H4 (cell line): ENCODE measurements at places on chromosomes 1 and 21.
A peak's percentile ranks its signal among the peaks of the same experiment; 100 is the strongest.

GRCh38 chr1:42979896-42980800, 21.5 kb upstream of the SLC2A1 start:
- no peak for DNase-seq

DNA sequence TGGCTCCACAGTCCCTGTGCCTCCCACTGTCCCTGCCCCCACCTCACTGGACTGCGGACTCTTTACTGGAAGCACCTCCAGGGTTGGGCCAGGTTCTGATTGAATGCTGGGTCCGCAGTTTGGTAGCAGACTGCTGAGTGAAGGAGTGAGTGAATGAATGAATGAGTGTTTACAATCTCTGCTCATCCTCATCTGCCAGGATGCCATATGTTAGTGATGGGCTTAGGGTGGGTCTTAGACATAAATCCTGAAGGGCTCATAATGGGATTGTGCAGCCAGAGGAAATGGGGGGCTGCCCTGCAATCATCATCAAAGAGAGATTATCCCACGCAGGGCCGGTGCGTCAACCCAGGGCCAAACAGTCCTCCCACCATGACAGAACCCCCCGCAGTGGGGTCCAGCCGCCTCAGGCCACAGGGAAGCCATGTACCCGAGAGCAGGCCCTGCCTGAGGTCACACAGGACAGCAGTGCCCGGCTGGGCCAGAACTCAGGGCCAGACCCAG, 26.1 kb downstream of the SLC1A7 start:
- DNase-seq = no peak

DNA sequence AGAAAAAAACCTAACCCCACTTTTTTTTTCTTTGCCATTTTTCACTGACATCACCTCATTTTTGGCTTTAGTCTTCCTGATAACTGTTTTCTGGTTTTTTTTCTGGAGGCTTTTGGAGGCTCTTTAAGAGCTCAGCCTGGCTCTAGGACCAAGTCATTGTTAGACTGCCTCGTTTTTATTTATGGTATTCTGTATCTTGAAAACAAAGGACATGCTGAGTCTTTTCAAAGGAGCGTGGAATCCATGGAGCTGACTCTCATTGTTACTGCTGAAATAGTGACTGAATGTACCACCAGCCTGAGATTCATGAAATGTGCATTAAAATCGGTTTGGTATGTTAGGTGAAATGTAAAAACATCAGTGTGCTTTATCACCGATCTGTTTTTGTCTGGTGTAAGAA, 28.0 kb downstream of the RASAL2 start:
- no peak for DNase-seq

- no peak for DNase-seq
Observed at GRCh38 chr1:13830616-13831280, 130.8 kb downstream of the PRDM2 start.

DNA sequence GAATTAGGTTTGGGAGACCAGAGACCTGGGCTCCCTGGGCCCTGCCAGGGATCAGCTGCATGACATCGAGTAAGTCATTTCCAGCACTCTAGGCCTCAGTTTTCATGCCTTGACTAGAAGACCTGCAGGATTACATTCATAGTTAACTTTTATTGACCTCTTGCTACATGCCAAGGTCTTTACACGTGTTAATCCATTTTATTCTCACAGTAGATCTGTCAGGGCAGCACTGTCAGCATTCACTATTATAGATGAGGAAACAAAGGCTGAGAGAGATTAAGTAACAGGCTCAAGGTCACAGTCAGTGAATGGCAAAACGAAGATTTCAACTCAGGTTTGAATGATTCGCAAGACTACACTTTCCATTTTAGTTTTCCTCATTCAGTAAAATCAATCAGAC, 37.0 kb downstream of the PGM1 start:
- DNase-seq = no peak

- no peak for DNase-seq
Observed at GRCh38 chr1:65255035-65255655, 54.2 kb upstream of the DNAJC6 start.

DNA sequence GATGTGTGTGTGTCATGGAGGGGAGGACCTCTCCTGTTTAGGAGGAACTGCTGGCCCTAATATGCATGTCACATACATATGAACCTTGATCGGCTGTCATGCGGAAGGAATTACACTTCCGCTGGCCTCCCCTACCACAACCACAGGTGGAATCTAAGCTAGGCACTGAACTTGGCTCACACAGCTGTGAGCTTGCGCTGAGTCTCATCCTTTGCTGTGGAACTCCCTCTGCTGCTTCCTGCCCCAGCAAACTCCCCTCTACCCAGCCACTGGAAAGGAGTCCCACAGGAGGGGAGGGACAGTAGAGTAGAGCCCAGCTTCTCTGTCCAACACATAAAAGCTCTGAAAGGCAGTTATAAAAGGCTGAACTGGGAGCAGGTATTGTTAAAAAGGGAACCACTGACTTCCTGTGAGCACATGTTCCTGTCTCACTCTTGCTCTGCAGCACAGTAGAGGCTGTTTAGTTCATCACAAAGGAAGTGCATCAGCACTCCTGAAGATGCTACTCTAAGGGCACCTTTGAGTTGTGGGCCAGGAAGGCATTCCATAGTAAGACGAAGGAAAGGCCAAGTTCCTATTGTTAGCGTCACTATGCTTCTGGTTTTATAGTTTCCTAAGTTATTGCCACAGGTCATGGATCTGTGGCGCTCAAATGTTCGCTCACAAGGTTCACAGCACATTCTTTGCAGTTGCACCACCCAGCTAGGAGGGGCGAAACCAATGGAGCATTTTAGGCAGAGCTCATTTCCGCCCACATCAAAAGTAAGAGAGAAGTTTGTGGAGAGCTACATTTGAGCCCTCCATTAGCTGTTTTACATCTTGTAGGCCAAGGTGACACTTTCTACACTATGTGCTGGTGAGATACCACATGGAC, 17.7 kb upstream of the PTPRC start:
- no peak for DNase-seq

GRCh38 chr1:246566813-246567645, 773 bp downstream of the CNST start:
- peak; percentile 19 for DNase-seq

DNA sequence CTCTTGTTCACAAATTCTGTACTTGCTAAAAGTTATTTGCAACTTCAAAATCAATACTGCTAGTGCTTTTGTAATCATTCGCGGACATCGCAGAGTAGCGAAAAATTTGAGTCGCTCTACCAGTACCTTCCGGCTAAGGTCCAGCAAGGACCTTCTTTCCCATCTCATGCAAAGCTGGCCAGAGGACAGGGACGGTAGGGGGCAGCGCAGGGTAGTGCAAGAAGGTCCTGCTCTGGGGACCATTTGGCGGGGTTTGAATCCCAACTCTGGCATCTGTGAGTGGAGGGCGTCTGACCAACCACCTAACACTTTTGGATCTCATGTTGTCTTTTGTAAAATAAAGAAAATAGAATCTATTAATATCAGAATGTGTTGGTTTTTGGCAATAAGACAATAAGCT, 258.3 kb downstream of the SPATA17 start:
- DNase-seq = no peak

DNA sequence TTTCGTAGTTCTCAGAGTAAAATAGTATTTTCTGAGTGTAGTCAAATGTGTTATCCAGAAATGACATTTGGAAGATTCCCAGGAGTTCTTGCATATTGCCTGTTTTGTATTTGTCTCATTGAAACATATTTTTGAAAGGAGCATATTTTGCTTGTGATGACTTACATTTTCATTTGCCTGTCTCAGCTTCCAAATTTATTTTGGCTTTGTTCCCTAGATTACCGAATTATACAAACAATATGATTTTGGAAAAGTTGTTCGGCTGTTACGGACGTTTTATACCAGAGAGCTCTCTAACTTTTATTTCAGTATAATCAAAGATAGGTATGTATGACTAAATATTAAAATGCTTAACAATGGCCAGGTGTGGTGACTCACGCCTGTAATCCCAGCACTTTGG, 46.0 kb downstream of the IARS2 start:
- DNase-seq = no peak

DNA sequence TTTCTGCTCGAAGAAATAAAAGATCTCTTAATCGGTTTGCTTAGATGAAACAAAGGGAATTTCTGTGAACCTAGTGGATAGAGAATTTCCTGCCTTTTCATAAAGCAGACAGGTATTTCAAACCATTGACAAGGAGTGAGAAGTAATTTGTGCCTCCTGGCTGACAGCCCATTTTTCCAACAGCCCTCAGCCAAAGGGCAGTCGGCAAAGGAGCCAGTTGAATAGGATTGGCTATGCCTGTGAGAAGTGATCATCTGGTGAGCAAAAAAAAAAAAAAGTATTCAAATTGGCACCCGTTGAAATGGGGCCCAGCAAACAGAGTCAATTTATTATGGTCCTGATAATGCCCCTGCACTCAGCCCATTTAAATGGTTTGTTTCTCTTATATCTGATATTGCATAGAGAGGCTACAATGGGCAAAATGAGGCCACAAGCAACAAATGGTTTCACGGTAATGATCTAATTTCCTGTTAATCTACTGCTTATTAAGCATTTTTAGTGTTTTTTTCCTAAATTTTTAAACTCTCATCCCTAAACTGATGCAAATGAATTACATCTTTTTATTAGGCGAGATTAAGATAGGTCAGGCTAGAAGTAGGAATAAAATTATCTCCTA, 477.5 kb downstream of the NUF2 start:
- no peak for DNase-seq

DNA sequence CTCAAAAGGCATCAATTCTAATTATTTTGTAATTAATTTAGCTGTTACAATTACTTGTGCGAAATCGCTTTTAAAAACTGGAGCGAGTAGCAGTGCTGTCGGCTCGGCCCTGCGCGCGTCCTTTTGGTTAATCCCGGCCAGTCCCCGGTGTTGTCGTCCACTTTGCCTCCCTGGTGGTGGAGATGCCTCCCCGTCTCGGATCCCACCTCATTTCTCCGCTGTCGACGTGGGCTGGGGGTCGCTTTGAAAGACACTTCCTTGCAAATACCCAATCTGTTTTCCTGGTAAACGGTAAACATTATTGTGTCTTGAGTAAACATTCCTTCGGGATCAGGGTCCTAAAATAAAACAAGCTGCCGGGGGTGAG, 3.7 kb downstream of the FOXD3 start:
- DNase-seq = no peak
